H4 (cell line): ENCODE measurements at places on chromosomes 11 and 22. TPM values are rescaled to one million over a fixed set of nuclear protein-coding genes. Genes with fewer than 3 reads are reported as not detected.

ANKK1 gene
- total RNA-seq = 0.06 TPM in 1 of 2 replicates, not detected in the other

MOB2 gene
- total RNA-seq = 15.2 and 18.1 TPM in 2 replicates

F2 gene
- 0.23 TPM in 1 of 2 replicates, not detected in the other for total RNA-seq

SLC25A22 gene
- 19.6 and 35.8 TPM in 2 replicates for total RNA-seq

OR51B5 gene
- total RNA-seq = 28.2 and 31.4 TPM in 2 replicates

RIBC2 gene
- not detected in 2 replicates for total RNA-seq

CRYBB3 gene
- not detected in 2 replicates for total RNA-seq

ABTB2 gene
- 1.2 and 3.2 TPM in 2 replicates for total RNA-seq

ZNF280B gene
- total RNA-seq = 0.68 and 2.4 TPM in 2 replicates

DNA sequence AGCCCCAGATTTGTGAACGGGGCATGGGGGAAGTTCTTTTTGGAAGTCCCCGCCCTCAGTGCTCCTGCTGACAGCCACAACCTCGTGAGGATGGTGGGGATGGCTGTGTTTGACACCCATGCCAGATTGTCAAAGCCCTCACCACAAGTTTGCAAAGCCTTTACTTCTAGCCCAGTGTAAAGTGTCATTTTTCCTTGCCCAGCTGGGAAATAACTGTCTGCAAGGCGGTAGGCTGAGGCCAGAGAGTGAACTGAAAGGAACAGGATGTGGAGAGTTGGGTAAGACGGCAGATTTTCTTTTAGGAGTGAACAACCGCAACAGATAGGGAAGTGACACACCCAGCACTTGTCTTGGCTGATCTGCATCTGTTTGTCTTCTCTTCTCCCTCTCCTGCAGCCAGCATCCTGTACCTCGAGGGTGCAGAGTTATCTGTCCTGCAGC lies 13.6 kb downstream of the IL17RA start:
- DNase-seq = no peak

- no peak for DNase-seq
These were observed 9.4 kb upstream of the FADD start for GRCh38 chr11:70193411-70194292.

DNA sequence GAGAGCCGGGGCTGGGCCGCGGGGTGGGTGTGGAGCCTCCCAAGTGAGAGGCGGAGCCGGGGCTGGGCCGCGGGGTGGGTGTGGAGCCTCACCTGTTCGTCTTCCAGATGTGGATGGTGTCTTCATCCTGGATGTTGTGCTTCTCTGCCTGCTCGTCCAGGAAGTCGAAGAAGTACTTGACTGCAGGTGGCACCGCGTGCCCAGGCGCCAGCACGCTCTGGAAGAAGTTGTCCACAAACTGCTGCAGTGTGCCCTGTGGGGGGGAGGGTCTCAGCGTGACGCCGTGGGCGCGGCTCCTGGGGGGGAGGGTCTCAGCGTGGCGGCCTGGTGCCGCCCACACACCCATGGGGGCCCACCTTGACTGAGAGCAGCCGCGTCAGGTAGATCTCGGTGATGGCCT lies 7.6 kb upstream of the MAPK11 start:
- no peak for DNase-seq

DNA sequence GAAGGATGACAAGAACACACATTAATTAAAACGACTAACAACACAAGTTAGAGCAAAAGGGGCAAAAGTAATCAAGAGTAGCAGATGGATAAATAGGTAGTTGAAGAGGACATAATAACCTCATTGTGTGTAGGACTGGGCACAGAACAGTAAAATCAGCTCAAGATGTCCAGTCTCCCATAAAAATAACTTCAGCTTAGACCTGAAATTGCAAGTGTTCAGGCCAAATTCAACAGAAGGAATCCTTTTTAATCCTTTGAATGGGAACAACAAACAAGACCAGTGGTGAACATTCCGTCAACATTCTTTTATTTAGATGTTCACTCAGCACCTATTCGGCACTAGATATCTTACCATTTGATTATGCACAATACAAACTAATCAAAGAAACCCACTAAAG lies 4.4 kb downstream of the MTMR2 start:
- no peak for DNase-seq

DNA sequence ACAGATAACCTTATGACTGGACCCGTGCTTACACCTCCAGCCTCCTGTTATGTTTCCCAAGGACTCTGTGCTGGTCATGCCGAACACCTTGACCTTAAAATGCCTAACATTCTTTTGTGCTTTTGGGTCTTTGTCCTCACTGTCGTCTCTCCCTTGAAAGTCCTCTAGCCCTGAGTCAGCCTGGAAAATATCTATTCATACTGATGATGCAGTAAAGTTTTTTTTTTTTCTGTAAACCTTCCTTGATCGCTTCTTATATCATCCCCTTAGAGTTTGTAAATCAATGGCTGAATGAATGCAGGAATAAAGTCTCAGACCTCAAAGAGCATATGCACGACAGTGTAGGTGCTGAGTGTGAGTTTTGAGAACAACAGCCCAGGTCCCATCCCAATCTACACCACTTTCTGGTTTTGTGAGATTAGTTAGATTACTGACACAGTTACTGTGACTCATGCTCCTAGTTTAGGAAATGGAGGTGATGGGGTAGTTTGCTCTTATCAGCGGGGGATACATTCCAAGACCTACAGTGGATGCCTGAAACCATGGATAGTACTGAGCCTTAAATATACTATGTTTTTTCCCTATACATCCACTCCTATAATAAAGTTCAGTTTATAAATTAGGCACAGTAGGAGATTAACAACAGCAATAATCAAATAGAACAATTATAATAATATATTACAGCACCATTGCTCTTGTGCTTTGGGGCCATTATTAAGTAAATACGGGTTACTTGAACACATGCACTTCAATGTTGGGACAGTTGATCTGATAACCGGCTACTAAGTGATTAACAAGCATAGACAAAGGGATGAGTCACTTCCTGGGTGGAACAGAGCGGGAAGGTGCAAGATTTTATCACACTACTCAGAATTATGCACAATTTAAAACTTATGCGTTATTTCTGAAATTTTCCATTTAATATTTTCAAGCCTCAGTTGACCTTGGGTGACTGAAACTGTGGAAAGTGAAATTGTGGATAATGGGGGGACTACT lies 8.6 kb downstream of the TCN1 start:
- DNase-seq = no peak

DNA sequence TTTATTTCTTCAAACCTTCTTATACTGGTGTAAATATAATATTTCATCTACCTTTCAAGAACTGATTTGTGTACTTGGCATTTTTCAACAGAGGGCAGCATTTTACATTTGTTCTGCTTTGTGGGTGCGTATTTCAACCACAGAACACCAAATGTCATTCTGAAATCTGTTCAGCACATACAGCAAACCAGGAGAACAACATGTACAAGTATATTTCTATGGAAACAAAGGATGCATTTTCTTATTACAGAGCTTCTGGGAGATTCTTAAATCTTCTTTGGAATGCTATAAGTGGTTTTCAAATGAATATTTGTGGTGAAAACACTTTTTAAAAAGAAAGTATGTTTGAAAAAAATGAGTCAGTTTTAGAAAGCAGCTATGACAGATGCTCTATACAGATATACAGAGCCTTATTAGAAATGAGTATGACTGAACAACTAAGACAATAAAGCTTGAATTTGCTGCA lies 946.0 kb downstream of the FAM181B start:
- peak; percentile 37 for DNase-seq

DNA sequence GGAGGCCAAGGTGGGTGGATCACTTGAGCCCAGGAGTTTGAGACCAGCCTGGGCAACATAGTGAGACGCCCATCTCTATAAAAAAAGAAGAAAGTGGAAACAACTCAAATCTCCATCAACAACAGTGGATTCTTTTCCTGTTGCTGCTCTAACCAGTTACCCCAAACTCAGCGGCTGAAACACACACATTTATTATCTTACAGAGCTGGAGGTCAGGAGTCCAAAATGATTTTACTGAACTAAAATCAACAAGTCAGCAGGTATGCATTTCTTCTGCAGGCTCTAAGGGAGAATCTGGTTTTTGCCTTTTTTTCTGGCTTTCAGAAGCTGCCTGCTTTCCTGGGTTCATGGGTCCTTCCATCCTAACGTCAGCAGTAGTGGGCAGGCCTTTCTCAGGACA lies 11.7 kb upstream of the GCAT start:
- no peak for DNase-seq

DNA sequence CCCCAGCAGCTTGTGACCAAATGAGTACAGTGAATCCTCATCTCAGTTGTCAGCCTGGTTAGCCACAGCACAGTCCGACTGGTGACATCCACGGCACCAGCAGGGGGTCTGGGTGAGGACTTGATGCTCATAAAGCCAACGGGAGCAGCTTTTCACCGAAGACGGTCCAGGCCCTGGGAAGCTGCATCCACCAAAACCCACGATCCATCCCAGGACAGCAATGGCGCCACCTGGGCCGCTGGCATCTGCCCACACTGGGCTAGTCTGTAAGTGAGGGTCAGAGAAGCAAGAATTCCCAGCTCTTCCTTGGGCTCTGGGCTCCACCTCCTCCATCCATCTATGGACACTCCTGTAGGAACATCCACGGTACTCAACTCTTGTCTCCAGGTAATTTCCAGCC lies 25.1 kb upstream of the FXYD6 start:
- no peak for DNase-seq

- no peak for DNase-seq
These were observed 41.5 kb upstream of the MYEOV start for GRCh38 chr11:69252490-69252837.

DNA sequence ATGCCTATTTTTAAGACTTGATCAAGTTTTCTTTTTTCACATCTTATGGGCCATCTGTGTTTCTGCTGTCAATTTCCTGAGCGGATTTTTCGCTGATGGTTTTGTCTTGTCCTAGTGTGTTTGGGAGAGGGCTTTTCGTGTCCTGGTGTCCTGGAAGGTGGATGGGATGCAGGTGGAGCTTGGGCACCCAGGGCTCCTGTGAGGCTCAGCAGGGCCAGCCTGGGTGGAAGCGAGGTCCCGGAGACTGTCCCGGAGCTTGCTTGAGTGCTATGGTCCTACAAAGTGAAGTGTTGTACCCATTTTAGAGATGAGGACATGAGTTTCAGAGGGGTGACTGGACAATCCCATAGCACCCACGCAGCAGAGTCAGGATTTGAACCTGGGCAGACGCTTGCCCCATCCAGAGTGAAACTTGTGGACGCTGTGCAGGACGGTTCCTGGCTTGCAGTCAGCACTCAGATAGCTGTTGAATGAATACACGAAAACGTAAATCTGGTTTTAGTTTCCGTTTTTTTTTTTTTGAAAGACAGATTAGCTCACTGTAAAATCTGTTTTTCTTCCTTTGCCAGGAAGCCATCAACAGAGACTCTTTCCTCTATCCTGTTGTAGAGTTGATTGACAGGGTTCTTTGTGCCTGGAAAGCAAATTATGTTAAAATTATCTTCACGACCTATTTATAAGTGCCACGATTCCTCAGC lies 64.1 kb downstream of the TBC1D22A start:
- no peak for DNase-seq

- DNase-seq = no peak
These were observed 76.4 kb downstream of the YAP1 start for GRCh38 chr11:102186551-102187191.

- DNase-seq = no peak
These were observed 120.9 kb downstream of the SWAP70 start for GRCh38 chr11:9784602-9785315.

DNA sequence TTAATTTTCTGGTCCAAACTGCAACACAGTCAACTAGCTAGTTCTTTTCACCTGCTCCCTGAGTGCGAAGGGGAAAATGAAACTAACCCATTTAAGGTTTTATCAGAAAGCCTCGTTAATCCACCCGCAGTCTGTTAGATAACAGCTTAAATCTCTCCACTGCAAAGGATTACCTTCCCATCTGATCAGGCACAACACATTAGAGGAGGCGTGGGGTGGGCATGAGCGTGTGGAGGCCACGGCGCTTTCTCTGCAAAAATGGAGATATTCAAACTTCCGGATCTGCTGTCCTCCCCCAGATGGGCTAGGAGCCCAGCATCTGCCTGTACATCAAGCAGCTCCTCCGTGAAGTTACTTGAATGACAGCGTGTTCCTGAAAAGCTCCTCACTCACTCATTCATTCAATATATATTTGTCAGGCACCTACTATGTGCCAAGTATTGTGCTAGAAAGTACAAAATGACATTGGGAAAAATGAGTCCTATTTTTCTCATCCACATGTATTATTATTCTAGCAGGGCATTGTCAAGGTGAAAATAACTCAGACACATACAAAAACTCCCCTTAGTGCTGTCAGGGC lies 13.5 kb upstream of the ANKK1 start:
- DNase-seq = no peak

DNA sequence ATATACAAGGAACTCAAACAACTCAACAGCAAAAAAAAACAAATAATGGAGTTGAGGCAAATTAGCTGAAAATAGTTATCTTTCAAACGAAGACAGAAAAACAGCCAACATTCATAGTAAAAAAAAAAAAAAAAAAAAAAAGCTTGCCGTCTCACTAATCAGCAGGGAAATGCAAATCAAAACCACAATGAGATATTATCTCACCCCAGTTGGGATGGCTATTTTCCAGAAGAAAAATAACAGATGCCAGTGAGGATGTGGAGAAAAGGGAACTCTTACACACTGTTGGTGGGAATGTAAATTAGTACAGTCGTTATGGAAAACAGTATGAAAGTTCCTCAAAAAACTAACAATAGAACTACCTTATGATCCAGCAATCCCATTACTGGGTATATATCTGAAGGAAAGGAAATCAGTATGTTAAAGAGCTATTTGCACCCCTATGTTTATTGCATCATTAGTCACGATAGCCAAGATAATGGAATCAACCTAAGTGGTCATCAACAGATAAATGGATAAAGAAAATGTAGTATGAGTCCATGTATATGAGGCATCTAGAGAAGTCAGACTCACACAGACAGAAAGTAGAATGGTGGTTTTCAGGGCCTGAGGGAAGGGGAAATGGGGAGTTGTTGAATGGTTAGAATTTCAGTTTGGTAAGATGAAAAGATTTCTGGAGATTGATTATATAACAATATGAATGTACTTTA lies 56.0 kb downstream of the USP35 start:
- peak; percentile 42 for DNase-seq
